ENCODE measurements at places on chromosomes 7 and 10.

DNA sequence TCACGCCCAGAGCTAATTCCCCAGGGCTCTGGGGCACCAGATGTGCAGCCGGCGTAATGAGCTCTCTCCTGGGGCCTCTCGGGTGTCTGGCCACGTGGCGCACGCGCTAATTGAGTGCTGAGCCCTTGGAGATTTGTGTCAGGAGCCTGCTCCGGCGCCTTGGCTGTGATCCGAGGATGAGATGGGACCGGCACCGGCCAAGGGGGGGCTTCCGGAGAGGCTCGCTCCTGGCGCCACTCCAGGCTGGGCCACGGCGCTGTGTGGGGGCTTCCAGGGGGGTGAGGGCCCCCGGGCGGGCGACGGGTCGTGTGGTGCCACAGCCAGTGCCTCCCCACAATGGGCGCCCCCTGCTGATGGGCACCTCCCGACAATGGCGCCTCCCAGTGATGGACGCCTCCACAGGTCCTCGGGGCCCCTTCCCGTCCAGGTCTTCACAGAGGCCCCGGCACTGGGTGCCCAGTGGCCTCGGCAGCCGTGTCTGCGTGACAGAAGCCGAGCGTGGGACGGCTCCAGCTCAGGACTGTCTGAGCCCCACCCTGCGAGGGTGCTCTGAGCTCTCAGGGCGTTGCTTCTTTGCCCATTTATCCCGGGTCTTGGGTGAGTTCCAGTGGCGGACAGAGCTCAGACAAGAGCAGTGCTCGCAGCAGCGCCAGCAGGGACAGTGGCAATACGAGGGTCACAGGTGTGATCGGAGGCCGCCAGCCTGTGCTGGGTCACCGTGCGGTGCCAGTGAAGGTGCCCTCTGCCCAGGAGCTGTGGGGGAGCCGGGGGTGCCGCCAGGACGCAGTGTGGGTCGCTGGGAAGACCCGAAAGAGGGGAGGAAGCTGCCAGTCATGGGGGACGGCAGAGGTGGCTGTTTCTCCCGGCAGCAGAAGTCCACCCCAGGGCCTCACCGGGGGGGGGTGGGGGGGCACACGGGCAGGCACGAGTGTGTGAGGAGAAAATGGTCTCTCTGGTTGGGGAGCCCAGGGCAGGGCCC lies 8.2 kb upstream of the NKX6-2 start:
- DNase-seq: no peak

DNA sequence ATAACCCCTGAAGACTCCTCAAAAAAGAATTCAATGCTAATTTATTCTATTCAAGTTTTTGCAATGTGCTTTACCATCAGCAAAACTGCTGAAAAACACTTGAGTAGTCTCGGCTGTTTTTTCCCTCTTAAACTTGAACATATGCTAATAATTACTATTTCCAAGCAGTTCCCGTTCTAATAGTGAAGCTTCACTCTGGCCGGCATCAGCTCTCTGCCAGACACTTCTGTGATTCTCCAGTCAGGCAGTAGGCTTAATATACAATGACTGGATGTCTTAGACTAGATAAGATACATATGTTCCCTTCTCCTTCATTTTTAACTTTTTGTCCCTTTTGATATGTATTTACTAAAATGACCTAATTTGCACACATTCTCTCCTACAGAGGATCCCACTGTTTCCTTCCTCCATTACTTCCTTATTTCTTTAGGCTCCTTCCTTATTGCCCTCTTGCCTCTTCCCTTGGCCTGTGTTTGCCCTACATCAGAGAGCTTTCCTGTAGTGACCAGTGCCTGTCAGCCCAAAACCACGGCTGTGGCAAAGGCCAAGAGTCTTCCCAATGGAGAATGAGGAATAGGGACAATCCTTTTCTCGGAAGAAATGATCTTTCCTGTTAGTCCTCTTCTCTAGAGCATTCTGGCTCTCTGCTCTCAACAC lies 23.5 kb downstream of the HEPACAM2 start:
- no peak for DNase-seq

DNA sequence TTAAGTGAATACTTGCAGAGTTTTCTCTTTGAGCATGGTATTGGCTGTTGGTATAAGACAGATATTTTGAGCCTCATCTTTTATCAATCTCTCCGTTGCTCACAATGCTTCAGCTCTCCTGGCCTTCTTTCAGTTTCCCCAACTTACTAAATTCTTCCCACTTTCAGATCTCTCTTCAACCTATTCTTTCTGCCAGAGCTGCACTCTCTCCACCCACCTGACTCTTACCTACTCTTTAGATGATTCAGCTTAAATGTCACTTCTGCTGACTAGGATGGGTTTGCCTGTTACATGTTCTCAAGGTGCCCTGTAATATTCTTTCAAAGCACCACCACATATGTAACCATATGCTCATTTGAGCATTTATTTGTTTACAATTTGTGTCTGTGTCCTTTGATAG lies 1.6 kb downstream of the EXOSC1 start:
- DNase-seq: no peak

GRCh38 chr7:51031791-51032515 lies 249.3 kb upstream of the GRB10 start:
- no peak for DNase-seq

DNA sequence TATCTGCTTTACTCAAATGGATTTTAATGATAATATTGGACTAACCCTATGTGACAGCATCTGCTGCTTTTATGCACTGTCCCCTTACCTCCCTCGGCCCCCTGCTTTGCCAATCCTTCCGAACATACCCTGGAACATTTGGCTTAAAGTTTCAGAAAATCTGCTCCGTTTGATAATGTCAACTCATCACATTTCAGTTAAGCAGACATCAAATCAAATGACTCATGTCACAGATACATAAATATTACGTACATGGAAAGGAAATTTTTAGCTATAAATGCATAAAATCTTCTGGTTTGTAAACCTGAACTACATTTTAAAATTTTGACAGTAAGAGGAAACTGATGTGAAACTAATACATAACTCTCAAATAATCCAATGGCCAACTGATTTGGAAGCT lies 98.2 kb downstream of the CNTNAP2 start:
- no peak for DNase-seq

- no peak for DNase-seq
Measured at GRCh38 chr7:142362349-142362748, 104.5 kb upstream of the PRSS58 start.

DNA sequence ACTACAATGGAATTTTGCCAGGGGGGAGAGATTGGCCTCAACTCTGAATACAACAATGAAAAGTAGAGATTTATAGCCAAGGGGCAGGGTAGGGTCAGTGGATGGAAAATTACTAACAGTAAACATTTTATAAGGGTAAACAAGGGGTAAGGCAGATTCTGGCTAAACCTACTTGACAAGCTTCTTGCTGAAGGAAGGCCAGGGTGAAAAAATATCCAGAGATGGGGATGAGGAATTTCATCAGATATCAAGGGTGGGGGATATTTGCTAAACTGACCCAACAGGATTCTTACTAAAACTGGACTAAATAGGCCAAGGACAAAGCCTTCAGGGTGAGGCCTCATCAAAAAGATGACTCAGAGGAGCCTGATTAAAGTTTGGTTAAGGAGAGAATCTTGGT lies 156.3 kb downstream of the RTKN2 start:
- no peak for DNase-seq

DNA sequence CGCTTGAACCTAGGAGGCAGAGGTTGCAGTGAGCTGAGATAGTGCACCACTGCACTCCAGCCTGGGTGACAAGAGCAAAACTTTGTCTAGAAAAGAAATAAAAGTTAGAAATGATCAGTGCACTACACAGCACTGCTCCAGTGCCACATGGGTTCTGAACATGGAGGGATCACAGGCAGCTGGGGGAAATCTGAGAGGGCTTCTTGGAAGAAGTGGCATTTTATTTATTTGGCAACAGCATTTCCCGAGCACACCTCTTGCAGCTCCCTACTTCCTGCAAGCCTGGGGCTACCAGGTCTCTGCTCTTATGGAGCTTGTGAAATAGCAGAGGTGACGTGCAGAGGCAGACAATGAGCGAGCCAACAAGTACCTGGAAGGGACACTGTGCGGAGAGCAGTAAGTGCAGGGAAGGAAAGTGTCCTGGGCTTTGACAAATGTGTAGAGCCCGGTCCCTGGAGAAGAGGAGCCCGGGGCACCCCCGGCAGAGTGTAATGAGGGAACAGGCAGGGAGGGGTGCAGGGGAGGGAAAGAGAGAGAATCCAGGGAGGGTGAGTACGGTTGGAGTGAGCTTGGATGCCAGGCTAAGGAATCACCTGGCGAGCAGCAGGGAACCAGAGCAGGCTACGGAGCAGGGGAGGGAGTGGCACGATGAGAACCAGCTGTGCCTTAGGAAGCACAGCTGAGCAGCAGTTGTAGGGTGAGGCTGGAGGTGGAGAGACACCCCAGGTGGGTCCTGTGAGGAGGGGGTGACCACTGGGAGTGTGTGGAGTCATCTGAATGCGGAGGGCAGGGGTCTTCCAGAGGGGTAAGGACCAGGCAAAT lies 104.6 kb upstream of the CTBP2 start:
- no peak for DNase-seq

DNA sequence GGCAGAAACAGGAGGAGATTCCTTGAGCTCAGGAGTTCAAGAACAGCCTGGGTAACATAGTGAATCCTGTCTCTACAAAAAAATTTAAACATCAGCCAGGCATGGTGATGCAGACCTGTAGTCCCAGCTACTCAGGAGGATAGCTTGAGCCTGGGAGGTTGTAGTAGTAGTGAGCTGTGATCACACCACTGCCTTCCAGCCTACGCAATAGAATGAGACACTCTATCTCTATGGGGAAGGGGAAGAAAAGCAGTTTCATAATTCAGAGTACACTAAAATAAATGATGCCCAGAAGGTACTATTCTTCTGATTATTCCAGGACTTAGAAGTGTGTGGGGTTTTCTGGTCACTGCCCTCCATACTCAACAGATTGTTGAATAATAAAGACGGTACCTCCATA lies 177.3 kb downstream of the KMT2E start:
- no peak for DNase-seq

DNA sequence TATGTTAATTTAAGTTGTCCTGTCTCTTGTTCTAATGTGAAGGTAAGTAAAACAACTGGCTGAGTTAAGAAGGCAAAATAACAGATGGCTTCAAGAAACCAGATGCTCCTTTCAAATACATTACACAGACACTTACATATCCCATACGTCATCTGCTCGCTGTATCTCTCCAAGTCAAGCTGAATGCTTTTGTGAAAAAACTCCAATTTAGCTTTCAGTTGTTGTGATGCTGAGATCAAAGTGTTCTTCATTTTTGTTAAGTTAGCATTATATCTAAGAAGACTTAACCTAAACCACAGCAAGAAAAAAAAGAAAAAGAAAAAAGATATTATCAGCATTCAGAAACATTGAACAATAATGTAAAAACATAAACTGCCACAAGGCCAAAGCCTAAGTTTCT lies 18.5 kb upstream of the ERLIN1 start:
- DNase-seq: no peak
